ENCODE measurements at places on chromosomes 2 and 18.

DNA sequence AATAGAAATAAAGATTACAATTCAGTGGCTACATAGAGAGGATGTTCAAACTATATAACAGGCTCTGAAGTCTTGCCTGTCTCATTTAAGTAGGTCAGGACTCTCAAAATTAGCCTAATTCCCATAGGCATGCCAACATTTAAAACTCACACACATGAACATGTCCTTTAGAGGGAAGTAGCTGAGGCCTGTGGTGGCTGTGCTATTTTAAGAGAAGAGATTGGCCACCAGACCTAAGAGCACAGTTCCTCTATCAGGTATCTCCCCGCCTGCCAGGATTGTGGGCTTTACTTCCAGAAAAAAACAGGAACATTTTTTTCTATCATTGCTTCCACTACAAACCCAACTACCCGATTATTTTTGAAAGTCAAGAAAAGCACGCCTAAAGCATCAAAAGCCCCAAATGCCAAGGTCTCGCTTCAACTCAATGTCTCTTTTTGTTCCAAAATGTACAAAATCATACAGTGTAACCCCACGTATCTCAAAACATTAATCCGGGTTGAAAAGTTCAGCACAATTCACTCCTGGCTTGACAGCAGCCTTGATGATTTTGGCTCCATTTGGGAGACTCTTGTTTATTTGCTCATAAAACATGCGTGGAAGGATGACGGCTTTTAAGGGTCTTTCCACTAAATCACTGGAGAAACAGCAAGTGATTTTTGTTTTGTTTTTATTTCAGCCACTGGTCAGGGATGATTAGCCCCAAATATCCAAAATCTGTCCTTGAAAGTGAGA, 15.3 kb downstream of the FHL2 start:
- no peak for DNase-seq

DNA sequence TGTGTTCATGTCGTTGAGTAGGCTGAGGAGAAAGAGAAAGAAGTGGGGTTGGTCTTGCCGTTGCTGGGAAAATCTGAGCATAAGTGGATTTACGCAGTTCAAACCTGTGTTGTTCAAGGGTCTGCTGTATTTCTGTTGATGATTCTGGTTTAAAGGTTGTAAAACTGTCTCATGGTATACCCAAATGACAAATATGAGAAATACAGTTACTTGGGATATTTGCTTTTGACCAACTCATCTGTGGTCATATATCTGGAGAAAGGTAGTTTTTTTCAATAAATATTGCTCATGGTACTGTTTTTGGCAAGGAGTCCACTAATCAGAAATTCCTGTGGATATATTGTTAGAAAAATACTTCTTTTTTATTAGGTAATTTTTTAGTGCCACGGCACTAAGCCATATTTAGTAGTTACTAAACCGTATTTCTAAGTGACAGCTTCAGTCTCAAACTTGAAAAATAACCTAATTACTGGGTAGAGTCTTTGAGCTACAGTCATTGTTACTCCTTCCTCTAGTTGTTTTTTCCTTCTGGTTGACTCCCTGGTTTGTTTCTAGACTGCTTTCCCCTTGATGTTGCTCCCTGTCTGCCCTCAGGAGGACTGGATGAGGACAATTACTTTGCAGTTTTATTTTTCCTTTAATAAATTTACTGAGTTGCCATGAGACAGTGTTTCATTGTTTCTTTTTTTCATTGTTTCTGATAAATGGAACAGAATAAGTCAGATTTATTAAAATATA, 31.5 kb downstream of the MOB4 start:
- DNase-seq, result no peak

DNA sequence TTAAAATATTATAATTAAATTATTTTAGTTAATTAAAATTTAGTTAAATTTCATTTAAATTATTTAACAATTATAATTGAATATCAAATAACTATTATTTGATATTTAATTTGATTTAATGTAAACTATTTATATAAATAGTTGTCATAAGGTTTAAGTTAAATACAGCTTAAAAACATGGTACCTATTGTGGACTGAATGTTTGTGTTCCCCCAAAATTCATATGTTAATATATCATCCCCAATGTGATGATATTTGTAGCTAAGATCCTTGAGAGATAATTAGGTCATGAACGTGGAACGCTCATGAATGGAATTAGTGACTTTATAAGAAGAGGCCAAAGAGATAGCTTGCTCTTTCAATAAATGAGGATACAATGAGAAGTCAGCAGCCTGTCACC, 505.7 kb upstream of the LRATD1 start:
- no peak for DNase-seq

DNA sequence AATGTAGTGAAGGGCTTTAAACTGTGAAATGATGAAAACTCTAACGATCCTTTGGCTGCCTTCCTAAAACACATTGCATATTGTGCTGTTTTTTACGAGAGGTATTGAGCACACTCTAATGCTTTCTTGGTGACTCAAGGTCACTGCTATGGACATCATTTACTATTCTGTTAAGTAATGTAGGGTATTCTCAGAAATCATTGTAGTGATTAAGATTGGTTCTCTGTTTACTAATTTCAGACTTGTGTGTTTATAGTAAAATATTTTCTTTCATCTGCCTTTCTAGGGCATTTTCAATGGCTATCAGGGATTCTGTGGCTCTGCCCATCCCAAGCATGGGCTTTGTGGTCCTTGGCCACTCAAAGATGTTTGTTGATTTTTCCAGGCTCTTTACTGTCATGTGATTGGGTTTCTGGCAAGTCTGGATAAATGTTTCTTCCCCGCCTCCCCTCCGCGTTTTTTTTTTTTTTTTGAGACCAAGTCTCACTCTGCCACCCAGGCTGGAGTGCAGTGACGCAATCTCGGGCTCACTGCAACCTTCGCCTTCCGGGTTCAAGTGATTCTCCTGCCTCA, 29.3 kb downstream of the UBE2F start:
- no peak for DNase-seq

GRCh38 chr2:133760376-133760775, 192.1 kb upstream of the NCKAP5 start:
- DNase-seq, result no peak

- DNase-seq, result no peak
These were observed 401.1 kb downstream of the BCL11A start for GRCh38 chr2:60152226-60152833.

GRCh38 chr18:46148810-46149209, 44.6 kb downstream of the HAUS1 start:
- DNase-seq, result peak; percentile 46

- DNase-seq, result no peak
These were observed 64.8 kb downstream of the ARHGAP25 start for GRCh38 chr2:68799140-68800026.

DNA sequence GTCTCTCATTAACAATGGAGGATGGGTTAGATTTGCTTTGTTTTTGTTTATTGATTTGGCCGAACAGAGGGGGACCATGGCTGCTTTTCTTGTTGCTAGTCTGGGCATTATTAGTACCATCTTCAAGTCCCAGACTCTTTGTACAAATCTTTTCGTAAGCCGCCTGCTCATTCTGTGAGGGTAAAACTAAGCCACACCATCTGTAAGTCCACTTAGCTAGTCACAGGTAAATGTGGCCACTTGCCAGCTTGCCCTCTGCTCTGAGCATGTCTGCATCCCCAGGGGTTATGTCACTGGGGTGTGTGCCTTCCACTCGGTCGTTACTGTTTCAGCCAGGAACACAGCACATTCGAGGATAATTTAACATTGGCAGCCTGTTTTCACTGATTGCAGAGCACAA, 85.6 kb downstream of the SMIM21 start:
- no peak for DNase-seq

Data from activated CD4-positive, alpha-beta T cell treated with anti-CD3 and anti-CD28 coated beads for 48 hours (primary cell).